Kidney epithelial cell (primary cell): ENCODE measurements at places on chromosomes 11 and 22. TPM values are rescaled to one million over a fixed set of nuclear protein-coding genes. Genes with fewer than 3 reads are reported as not detected.

- no peak for DNase-seq
Observed at GRCh38 chr11:894575-895201, 15.9 kb downstream of the CHID1 start.

GRCh38 chr11:66365711-66366619, 5.6 kb downstream of the SLC29A2 start:
- no peak for DNase-seq

DNA sequence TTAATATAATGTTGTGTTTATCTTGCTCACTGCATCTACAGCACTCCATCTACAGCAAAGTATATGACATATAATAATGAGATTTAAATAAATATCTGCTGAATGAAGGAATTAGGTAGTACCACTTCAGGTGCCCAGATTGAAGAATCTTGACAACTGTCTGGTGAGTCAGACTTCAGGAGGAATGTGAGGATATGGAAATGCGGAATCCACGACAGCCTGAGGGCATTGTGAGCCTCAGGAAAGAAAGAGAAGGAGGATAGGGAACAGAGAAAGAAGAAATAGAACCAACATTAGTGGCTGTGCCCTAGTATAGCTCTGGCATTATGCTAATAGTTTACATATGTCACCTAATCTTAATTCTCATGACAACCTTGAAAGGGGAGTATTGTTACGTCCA, 304.4 kb downstream of the AASDHPPT start:
- DNase-seq: no peak

- no peak for DNase-seq
Observed at GRCh38 chr11:25970726-25971508, 361.0 kb upstream of the ANO3 start.

GRCh38 chr11:82405421-82405820, 328.2 kb downstream of the FAM181B start:
- DNase-seq: no peak

GRCh38 chr11:69732910-69733309, 29.1 kb upstream of the FGF19 start:
- no peak for DNase-seq

DNA sequence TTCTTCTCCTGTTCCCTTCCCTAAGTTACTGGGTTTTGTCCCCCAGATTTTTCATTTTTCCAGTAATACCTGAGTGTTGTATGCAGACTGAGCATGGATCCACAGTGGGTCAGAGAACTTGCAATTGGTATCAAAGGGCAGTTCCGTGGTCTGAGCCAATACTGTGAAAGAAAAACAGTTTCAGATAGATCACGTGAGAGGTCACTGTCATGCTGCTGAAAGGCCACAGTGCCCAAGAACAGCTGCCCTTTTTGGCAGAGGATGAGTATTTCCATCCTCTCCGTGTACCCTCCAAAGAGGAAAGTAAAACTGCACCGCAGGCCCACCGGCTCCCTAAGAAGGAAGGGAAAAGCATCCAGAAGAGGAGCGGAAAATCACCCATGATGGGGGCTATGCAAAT, 73.0 kb upstream of the TBCEL start:
- DNase-seq: no peak

DNA sequence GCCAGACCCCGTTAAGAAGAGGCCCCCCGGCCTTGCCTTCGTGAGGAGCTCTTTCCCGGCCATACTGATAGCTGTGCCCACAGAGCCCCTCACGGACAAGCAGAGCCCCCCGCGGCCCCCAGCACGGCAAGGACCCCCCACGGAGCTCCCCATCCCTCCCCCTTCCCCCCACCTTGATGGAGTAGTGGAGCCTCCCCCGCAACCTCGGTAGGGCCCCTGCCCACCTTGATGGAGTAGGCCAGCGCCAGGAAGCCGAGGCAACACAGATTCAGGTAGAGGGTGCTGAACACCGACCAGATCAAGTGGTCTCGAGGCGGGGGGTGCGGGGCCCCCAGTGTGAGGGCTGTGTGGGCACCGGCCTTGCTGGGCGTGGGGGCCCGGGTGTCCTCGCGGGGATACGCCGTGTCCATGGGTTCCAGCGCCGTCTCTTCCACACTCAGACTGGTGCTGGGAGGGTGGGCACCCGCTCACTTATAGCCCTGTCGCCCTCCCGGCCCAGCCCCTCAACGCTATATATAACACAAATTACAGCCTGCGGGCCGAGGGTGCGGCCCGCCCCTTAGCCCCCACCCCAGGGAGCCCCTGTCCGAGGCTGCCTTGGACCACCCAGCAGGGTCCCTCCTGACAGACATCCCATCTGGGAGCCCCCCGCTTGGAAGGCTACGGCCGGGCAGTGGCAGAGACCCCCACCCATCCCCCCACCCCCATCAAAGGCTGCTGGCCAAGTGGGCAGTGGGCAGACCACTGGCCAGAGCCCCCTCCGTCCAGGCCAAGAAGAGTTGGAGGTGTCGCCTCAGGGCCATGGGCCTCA, at the start of gene IFITM5:
Gene IFITM5 (minus strand): TSS at position 446 of the 811 bp plus-strand sequence. CDS start 36 bp downstream, at position 410.
- no peak for DNase-seq

GRCh38 chr11:130826572-130826971, 89.7 kb downstream of the SNX19 start:
- no peak for DNase-seq

DNA sequence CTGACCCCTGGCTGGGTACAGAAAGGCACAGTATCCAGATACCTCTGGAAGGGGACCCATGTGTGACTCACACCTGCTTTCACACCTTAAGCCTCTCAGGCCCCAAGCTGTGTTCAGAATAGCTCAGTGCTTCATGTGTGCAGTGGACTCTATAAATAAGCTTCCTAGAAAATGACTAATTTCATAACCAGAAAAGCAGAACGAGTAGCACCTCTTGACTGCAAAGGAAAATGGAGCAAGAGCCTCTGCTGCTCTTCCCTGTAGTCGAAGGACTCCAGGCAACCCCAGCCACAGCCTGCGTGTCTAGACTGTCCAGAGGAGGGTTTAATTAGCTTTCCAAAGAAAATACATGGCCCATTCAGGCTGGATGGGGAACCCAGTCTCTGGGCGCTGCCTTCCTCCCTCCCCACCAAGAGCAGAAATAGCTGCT, 23.1 kb downstream of the PTPN5 start:
- no peak for DNase-seq

The NAALAD2 gene
- 0.27 and 0.88 TPM in 2 replicates for total RNA-seq

The ACR gene
- total RNA-seq: not detected in 2 replicates

The IFITM10 gene
- total RNA-seq: 0.14 and 1.1 TPM in 2 replicates

The KCNJ11 gene
- total RNA-seq: 1.2 and 1.3 TPM in 2 replicates
